ENCODE measurements at places on chromosomes 5 and 9.
A peak's percentile ranks its signal among the peaks of the same experiment; 100 is the strongest.

DNA sequence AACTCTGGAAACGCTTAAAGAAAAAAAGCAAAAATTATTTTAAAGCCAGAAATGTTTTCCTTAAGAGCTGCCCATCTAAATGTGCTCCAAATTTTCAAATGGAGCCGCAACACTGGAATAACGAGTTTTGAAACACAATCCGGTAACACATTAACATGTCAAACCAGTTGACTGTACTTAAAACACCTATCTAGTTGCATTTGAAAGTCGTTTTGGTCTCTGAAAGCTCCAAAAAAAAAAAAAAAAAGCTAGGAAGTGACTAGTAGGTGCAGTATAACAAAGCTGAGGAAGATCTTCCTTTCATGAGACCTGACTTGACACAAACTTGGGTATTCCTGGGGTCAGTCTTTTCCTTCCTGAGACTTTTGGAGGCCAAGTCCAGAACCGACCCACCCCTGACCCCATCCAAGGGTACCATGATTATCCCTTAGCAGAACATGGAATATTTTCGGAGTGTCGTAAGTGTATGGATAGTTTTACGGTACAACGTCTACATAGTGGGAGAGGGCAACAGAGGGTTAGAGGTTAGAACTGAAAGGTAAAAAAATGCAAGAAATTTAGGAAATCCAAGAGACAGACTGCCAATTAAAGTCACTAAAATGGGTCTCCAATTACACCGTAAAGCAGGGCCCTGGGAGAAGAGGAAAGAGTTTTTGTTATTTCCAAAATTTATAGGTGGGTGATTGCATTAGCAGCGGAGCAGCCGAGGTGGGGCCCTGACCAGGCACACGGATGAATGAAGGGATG lies 812 bp downstream of the CETN3 start:
- peak; percentile 49 for DNase-seq

GRCh38 chr9:82726424-82727276 lies 336.3 kb downstream of the RASEF start:
- DNase-seq: no peak

- DNase-seq: no peak
Measured at GRCh38 chr5:133222979-133223378, 171.2 kb downstream of the HSPA4 start.

- no peak for DNase-seq
Measured at GRCh38 chr5:141180313-141180712, 1.9 kb upstream of the PCDHB16 start.

GRCh38 chr5:128305341-128305740 lies 221.8 kb downstream of the SLC12A2 start:
- DNase-seq: no peak

DNA sequence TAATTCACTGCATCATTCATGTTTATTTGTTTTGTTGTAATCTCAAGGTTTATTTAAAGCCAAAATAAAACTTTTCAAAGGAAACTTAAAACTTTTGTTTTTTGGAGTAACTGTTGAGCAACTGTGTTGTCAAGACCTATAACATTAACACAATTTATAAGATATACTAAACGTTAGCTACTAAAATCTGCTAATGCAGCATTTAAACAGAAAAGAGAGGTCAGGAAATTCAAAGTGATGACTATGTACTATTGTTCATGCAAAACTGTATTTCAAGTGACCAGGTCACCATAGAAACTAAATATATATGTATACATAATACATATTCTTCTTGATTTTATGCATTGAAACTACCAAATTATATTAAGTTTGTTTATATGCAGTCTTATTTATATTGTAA lies 1740.9 kb downstream of the EFNA5 start:
- DNase-seq: no peak

GRCh38 chr5:100232736-100233135 lies 302.4 kb upstream of the FAM174A start:
- DNase-seq: no peak

- DNase-seq: no peak
Measured at GRCh38 chr5:150400316-150401075, 12.2 kb downstream of the CD74 start.

DNA sequence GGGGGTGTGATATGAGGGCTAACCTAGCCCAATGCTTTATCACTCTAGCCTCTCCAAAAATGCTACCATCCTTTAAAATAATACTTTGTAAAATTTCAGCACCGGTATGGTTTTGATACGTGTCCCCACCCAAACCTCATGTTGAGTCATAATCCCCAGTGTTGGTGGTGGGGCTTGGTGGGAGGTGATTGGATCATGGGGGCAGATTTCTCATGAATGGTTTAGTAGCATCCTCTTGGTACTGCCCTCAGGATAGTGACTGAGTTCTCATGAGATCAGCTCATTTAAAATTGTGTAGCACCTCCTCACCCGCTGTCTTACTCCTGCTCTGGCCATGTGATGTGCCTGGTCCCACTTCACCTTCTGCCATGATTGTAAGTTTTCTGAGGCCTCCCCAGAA lies 35.0 kb upstream of the ANKH start:
- DNase-seq: no peak

DNA sequence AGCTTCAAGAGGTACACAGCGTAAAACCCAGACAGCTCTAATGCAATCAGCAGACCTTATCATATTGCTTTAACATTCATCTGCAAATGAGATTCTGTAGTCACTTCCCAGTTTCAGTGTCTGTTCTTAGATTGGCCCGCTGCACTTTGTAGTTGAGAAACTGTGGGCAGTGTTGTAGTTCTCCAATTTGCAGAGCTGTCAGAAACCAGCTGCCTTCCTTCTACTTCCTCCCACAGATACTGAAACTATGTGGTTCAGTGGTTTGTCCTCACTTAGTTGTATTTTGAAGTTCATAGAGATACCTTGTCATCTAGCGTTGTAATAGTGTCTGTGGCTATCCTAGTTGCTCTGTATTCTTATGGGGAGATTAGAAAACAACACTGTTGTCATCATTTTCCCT lies 39.6 kb upstream of the TRIM36 start:
- DNase-seq: peak; percentile 98

DNA sequence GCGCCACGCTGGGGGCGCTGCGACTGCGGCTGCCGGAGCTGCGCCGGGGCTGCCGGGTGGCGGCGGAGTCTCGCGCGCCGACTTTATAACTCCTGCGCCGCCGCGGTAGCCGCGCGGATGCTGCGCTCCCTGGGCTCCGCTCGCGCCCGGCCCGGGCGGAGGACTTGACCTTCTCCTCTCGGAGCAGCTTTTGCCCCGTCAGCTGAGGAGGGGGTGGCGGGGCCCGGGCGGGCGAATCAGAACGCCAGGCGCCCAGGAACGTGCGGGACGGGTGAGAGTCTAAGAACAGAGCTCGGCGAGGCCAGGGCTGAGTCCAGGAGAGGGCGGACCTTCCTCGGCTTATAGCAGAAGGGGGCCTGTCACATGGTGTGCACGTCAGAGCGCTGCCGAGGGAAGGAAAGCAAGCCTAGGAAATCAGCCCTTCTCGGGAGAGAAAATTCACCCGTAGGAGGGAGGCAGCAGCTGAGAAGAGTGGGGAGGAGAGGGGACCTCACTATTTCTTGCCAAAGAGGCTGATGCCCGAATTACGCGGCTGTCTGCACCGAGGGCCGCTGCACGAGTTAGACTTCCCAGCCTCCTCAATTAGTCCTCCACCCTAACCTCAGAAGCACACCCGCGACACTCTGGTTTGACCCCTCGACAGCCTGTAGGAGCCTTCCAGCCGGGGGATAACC lies at the start of gene FOXD1:
Gene FOXD1 (minus strand): TSS at position 315 of the 674 bp plus-strand sequence. CDS start 415 bp downstream, outside the sequence.
- peak; percentile 58 for DNase-seq

GRCh38 chr5:125215593-125215992 lies 469.2 kb upstream of the ZNF608 start:
- DNase-seq: no peak

- no peak for DNase-seq
Measured at GRCh38 chr9:88303721-88304451, 84.4 kb upstream of the SPIN1 start.

- no peak for DNase-seq
Measured at GRCh38 chr9:133968428-133968827, 23.7 kb downstream of the VAV2 start.

DNA sequence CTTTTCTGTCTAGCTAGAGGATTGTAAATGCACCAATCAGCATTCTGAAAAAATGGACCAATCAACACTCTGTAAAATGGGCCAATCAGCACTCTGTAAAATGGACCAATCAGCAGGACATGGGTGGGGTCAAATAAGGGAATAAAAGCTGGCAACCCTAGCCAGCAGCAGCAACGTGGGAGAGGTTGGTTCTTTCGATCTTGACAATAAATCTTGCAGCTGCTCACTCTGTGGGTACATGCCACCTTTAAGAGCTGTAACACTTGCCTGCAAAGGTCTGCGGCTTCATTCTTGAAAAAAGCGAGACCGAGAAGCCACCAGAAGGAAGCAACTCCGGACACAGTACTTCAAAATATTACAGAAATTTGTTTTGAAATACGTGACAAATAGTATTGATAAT lies 424.6 kb upstream of the CDH9 start:
- no peak for DNase-seq

DNA sequence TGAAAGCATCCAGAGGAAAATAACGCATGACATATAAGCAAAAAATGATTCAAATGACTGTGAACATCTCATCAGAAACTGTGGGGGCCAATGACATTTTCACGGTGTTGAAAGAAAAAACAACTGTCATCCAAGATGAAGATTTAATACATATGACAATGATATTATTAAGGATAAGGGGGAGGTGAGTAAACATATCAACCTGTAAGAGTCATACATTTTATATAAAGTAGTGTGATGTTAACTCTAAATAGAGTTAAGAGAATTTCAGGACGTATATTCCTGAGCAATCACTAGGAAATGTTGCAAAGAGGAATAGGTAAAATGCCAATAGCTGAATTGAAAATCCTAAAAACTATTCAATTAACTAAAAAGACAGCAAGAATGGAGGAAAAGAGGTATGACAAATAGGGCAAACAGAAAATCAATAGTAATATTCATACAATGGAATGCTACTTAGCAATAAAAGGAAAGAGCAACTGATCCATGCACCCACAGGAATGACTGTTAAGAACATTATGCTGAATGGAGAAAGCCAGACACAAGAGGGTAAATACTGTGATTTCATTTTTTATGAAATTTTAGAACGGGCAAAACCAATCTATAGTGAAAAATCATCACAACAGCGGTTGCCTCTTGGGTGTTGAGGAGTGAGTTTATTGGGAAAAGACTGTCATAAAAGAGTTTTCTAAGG lies 92.4 kb upstream of the JAK2 start:
- DNase-seq: no peak

GRCh38 chr5:172749881-172750633 lies 20.9 kb downstream of the DUSP1 start:
- DNase-seq: no peak

DNA sequence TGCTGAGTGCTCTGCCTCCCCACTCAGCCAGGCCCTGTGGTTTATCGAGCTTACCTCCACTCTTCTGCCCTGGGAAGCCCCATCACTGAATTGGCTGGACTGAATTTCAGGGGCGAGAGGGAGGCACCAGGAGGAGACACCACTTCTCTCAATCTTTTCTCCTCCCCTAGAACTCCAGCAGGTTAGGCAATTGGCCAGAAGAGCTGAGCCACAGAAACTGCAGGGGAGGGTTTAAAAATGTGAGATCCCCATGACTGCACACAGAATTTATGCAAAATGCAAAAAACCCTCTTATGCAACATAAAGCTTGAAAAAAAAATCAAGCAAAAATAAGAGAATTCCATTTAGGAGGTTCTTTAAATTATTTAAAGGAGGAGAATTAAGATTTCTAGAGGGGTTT lies 29.9 kb downstream of the TUT7 start:
- DNase-seq: no peak

- no peak for DNase-seq
Measured at GRCh38 chr5:133974142-133974541, 5.7 kb upstream of the C5orf15 start.

GRCh38 chr9:88775559-88775958 lies 215.7 kb upstream of the S1PR3 start:
- no peak for DNase-seq

DNA sequence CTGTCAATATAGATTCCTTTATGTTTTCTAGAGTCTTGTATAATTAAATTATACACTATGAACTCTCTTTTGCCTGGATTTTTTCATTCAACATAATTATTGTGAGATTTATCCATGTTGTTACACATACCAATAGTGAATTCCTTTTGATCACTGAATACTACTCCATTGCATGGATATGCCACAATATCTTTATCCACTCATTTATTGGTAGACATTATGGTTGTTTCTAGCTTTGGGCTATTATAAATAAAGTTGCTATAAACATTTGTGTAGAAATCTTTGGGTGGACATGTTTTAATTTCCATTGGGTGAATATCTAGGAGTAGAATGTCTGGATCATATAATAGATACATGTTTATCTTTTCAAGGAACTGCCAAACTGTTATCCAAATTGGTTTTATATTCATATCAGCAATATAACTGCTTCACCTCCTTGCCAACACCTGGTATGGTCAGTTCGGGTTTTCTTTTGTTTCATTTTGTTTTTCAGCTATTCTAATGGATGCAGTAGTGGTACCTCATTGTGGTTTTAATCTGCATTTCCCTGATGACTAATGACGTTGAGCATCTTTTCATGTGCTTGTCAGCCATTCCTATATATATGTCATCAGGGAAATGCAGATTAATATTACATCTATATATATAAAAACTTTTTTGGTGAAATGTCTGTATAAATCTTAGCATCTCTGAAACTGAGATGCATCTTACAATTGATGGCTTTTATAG lies 32.1 kb upstream of the TCF7 start:
- no peak for DNase-seq

- no peak for DNase-seq
Measured at GRCh38 chr5:156460471-156460870, 133.5 kb downstream of the SGCD start.

- DNase-seq: no peak
Measured at GRCh38 chr5:4411664-4412063, 728.5 kb upstream of the ADAMTS16 start.

- DNase-seq: no peak
Measured at GRCh38 chr5:160835818-160836528, 16.0 kb downstream of the ATP10B start.

GRCh38 chr5:96780626-96781025 lies 27.1 kb downstream of the ERAP1 start:
- no peak for DNase-seq

GRCh38 chr5:98993512-98993911 lies 64.7 kb upstream of the CHD1 start:
- DNase-seq: no peak

DNA sequence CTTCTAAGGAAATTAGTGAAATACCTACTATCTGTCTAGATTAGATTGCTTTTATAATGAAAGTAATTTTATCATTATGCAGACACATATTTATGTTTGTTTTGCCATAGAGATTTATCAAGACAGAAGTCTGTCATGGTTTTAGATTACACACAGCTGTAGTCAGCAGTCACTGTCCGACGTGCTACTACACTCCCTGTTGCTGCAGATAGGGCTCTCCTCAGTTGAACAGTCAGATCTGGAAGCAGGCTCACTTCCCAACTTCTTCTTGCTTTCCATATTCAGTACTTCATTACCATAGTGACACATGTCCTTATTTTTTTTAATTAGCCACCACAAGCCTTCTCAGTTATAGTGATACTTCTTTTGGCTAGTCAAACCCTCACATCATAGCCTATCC lies 329.9 kb upstream of the ITGA1 start:
- DNase-seq: no peak

DNA sequence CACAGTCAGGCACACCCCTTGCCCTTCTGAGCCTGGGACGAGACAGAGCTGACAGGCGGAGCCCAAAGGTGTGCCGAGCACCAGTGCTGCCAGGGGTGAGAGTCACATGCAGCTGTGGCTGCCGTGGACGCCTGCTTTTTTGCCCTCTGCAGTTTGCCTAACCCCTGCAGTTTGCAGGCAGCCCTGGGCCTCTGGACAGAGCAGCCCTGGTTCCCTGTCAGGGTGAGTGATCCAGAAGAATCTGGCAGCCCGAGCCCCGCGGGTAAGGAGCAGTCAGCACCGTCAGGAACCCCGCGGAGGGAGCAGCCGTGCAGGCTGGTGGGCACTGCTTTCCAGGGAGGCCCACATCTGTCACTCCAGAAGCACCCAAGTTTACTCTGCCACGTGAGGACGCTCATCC lies 30.3 kb downstream of the CEP72 start:
- no peak for DNase-seq
